ENCODE measurements at places on chromosomes 1 and 21.

GRCh38 chr1:63148825-63149645 is 173.3 kb upstream of the FOXD3 start:
- no peak for DNase-seq

DNA sequence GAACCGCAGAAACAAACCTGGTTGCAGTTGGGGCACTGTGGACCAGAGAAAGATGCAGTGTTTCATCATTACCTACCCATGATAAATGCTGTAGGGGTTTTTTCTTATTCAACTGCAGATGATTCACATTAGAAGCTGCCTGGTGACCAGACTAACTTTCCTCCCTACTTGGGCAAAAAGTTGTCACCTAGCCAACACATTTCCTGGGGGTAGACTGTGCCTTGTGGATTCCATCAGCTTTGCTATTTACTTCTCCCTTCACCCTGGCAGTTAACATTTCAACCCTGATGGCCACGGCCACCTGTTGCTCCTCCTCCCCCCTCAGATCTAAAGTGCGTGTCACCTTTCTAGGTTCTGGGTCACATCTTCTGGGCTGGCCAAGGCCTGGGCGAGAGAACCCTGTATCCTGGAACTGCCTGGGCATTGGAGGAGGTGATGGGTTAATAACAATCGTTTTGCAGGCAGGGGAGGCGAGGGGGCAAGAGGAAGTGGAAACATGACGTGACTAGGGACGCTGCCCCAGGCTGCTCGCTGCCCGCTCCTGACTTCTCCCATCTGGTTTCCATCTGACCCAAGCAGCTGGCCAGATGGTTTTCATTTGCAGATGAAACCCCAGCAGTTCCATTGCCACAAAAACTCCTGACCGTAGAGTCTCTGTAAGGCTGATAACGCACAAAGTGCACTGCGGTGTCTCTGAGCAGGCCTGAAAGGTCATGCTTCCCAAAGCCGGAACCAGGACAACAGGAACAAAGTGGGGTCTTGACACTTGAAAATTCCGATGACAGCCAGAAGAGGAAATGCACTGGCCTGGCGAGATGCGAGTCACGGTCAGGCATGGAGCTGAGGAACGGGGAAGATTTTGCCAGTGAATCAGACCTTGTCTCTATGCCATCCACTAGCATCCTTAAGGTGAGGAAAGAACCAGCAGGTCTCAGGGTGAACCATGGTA is 36.6 kb downstream of the CAPZB start:
- DNase-seq: no peak

DNA sequence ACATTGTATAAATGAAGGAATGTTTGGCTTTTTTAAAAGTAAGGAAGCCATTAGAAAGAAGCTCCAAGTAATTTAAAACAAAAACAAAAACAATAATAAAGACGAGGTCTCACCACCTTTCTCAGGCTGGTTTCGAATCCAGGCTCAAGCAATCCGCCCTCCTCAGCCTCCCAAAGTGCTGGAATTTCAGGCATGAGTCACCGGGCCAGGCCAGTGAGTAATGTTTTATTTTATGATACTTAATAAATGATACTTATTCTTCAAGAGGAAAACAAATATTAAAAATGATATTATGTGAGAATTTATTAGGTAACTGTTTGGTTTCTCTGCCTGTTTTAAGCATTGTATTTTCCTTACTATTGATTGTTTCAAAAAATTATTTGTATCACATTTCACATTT is 201.4 kb upstream of the BRINP3 start:
- DNase-seq: no peak

DNA sequence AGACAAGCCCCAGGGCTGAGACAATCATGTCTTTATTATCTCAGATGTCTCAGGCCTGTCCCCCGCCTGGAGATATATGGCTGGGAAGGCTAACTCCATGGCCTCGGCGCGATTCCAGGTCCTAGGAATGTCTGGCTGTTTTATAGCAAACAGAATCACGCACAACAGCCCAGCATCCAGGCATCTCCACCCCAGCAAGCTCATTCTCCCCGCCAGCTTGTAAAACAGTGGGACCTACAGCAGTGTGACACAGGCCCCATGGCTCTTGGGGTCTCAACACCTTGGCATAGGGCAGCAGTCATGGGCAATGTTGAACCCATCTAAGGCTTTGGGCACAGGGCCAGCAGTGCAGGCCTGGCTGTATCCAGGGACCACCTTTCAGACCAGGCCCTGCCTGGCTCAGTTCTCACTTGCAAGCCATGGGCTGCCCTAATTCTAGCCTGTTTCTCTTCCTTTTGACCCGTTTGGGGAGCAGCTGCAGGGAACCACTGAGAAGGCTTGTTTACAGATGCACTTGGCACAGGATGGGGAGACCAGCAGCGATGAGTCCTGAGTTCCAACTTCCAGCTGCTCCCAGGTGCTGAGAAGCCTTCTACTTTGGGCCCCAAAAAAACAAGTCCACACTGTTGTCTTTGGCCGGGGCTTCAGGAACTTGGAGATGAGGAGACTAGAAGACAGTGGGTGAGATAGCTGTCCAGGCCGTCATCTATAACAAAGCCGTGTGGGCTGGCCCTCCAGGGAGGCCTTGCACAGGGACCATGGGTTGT is 34.4 kb downstream of the WNT4 start:
- DNase-seq: no peak

DNA sequence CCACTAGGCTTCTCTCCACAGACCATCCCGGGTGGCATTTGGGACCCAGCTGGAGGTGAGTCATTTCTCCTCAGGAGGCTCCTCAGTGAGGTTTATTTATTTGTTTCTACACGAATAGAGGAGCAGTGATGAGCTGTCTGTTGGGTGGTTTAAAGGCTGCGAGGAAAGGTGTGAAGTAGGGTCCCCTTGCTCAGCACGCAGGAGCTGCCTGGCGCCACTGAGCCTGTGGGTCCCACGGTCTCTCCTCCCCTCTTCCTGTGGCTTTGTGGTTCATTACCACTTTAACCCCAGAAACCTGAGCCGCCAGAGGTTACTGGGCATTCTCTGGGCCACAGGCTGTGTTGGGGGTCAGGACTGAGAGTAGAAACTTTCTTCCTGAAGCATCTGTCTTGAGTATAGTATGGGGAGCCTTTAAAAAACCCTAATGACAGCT is 39.9 kb downstream of the IL6R start:
- DNase-seq: no peak

DNA sequence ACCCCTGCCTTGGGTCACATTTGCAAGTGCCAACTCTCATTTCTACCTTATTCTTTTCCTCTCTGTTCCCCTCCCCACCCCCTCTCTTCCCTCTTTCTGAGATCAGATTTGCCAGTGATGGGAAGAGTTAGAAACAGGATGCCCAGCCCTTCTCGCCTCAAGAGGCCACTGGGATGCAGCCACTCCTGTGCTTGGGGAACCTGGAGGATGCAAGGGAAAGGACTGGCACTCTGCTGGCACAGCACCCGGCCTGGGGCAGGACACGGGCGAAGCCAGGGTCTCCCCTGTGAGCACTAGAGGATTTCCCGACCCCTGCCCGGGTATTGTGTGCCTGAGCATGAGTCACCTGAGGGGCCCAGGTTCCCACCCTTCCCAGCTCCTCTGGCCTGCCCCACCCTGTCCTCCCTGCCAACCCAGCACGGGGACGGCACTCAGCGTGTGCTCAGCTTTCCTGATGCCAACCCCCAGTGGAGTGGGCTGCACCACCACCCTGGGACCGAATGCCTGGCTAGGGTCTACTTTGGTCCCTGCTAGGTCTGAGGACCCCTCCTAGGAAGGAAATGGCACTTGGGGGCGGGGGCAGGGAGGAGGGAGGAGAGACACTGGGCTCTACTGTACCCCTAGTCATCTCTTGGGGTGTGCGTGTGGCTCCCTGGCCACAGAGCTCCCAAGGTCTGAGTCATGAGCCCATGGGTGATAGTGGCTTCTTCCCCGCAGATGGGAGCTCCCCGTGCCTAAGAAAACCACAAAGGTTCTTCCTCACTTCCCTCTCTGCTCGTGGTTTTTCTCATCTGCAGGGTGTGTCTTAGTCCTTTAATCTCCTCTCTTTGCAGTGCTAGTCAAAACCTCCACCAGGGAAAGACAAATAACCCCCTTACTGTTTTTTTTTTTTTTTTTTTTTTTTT is 12.4 kb downstream of the LMNA start:
- DNase-seq: peak; percentile 55

GRCh38 chr1:107254306-107254705 is 113.5 kb downstream of the NTNG1 start:
- no peak for DNase-seq

Measured in activated CD8-positive, alpha-beta memory T cell treated with anti-CD3 and anti-CD28 coated beads for 1 hour (primary cell).